Stimulated activated CD8-positive, alpha-beta memory T cell treated with anti-CD3 and anti-CD28 coated beads, Interleukin-2, amount 100 ng/mL, for 1 hour (primary cell): ENCODE measurements at places on chromosomes 12 and 14.

- DNase-seq: no peak
Observed at GRCh38 chr14:100123618-100124017, 35.8 kb downstream of the DEGS2 start.

GRCh38 chr12:103778781-103779180 lies 62.3 kb downstream of the NT5DC3 start:
- no peak for DNase-seq

DNA sequence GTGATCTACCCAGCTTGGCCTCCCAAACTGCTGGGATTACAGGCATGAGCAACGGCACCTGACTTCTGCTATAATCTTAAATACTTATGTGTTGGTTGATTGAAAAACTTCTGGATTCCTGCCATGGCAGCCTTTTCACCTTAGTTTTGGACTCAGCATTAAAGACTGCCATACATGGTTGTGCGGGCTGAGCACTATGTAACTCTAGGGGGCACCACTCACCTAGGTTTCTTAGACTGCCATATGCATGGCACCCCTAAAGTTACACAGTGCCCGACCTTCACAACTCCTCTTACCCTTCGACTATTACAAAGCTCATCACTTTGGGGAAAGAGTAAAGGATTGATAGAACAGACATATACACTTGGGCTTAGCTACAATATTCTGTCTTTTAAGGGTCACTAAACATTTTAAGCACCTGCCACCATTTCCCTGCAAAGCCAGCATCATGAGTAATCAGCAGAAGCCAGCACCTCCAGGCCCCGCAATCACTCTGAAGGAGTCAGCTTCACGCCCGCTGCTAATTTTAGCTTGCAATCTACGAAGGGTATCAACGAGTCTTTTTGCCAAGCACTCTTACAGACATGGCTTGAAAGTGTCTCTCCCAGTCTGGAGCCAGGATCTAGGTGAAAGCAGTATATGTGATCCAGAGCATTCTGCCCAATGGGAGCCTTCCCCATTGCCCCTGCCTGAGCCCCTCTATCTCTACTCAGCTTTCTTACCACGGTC lies 59.8 kb downstream of the SUDS3 start:
- DNase-seq: no peak

DNA sequence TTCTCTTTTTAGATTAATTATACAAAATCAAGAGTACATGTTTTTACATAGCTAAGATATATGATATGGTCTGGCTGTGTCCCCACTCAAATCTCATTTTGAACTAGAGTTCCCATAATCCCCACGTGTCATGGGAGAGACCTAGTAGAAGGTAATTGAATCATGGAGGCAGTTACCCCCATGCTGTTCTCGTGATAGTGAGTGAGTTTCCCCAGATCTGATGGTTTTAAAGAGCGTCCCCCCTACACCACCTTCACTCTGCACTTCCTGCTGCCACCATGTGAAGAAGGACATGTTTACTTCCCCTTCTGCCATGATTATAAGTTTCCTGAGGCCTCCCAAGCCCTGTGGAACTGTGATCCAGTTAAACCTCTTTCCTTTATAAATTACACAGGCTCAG lies 21.4 kb upstream of the DRAM1 start:
- DNase-seq: no peak

DNA sequence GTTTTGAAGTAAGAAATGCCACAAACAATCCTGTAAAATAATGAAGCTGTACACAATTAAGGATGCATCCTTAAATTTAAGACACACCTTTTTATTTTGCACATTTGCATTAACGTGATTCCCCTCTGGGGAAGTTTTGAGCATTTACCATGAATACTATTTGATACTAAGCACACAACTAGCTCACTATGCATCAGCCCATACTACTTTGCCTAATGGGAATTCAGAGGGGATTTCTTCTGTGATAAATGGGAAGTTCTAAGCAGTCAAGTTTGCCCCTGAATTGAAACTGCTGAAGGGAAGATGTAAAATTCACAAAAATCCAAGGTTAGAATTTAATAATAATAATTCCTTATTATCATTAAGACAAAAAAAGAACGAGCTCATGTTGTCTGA lies 27.4 kb downstream of the SINHCAF start:
- DNase-seq: no peak

DNA sequence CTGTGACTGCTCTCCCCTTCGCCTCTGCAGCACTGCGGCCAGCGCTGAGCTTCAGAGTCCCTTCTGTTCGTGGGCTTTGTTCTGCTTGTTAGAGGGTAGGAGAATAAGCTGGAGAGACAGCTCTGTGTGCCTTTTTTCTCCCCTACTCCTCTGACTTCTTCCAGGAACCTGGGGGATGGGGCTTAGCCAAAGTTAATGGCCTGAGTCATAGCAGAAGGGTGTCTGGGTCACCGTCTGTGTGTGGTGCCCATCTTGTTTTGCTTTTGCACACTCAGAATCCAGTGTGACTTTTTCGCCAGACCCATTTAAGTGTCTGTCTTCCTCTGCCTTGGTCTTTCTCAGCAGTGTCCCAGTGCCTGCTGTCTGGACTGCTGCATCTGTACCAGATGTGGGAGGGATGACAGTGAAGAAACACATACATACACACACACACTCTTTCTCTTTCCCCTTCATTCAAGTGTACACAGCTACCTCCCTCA lies 3.0 kb downstream of the KIF5A start:
- DNase-seq: no peak

DNA sequence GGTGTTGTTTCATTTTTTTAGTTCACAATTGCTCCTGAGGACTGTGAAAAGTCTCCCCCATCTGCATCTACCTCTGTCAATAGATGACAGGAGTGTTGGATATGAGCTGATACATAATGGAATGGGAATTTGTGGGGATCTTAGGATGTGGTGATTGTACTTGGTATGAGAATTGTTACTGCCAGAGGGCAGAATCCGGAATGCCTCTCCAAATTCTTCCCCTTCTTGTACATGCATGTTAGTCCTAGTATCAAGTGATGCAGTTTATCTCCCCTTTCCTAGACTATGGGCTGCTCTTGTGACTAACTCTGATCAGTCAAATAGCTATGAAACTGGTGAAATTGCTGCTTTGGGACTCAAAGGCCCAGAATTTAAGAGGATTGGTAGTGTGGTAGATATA lies 24.8 kb upstream of the NOVA1 start:
- no peak for DNase-seq

DNA sequence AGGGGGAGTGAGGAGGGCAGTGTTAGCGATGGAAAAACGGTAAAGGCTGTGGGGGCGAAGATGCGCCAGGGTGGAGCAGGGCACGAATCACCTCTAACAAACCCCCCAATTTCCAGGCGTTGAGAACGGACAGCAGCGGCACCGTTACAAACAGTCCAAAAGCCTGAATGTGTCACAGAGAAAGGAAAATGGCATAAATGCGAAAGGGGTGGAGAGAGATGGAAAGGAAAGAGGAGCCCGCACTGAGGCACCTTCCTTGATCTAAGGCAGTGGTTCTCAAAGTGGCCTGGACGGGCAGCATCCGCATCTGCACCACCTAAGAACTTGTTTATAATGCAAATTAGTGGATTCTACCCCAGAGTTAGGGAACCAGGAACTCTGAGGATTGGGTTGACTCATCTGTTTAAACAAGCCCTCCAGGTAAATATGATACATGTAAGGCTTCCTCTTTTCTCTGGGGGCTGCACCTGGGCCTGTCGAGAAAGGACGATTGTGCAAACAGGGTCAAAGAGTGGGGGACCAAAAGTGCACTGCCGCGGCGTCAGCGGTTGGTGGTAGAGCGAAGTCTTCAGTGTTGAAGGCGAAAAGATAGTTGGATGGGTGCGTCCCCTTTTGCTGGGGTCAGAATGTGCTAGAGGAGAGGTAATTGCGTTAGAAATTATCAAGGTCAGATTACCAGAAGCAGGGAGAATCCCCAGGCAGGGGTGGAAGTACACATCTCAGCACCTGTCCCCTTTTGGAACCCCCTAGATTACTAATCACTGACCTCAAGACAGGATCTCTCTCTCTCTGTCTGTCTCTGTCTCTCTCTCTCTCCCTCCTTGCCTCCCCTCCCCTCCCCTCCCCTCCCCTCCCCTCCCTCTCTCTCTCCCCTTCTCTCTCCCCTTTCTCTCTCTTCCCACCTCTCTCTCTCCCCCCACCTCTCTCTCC lies 1.3 kb upstream of the KCNH5 start:
- no peak for DNase-seq
